ENCODE measurements at places on chromosomes 5 and 9.

- no peak for DNase-seq
Measured at GRCh38 chr5:21225223-21226064, 1237.4 kb upstream of the CDH18 start.

DNA sequence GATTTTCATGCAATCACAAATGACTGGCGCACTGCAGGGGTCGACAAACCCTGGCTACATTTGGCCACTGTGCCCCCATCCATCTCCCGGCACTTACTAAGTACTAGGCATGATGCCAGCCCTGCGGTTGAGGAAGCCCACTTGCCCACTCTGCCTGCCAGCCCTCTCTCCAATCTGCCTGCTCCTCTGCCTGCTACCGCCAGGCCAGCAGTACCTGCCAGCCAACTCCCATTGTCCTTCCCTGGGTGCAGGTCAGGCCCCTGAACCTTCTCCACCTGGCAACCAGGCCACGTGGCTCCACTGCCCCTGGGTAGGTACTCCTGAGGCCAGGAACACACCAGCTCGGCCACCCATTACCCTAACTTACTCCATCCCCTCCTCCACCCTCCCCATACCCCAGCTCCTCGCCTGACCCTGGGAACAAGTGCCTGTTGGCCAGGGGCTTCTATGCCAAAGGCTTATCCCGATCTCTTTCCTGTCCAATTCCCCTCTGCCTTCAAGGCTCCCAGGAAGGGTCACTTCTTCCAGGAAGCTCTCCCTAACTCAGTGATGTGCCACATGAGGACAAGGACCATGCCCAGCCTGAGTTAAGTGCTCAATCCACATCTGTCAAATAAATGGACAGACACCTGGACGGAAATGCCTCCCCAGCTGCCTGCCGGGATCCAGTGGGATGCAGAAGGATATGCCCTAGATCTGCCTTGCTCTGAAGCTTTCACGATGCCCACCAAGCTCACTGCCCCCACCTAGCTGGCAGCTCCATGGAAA lies 6.6 kb downstream of the EEIG1 start:
- DNase-seq = no peak

DNA sequence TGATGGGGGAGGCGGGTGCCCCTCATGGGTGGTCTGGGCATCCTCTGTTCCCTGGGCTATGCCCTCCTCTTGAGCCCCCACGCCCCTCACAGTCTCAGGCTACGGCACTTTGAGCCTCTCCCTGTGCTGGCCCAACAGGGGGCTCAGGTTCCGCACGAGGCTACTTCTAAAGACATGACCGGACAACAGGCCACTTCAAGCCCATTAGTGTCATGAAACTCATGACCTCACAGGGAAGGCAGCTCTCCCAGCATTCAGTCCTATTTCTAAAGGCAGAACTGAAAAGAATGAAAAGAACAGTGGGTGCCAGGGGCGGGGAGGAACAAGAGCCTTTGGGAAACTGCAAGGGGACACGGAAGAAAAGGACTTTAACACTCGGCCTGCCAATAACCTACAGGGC lies 45.0 kb downstream of the COL23A1 start:
- DNase-seq = no peak

- DNase-seq = no peak
Measured at GRCh38 chr9:70046274-70047070, 2.8 kb downstream of the MAMDC2 start.

GRCh38 chr9:70829591-70830265 lies 291.7 kb downstream of the TRPM3 start:
- no peak for DNase-seq

DNA sequence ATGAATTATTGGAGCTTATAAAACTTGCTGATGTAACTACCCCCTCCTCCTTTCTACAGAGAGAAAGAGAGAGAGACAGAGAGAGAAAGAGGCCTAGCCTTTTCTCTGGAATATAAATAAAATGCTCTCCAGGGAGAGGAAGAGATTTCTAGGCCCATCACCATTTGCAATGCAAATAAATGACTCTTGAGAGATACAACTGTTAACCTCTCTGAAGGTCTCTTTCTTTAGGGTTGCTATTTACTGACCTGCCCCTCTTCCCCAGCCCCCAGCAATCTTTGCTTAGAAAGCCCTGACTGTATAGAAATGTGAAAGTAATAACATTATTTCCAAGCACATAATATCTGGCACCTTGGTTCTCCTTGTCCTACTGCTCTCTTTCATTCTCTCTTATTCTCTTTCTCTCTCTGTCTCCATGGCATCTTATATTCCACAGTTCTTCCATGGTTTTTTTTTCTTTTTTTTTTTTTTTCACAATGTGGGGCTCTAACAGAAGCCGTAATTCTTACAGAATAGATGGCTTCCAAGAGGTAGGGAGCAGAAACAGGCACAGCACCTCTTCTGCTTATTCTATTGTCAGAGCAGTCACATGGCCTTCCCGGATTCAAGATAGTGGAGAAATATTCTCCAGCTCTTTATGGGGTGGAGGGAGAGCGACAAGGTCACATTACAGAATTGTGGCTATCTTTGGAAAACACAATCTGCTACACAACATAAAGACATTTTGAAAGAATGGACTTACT lies 1087.9 kb upstream of the NUDT12 start:
- no peak for DNase-seq

DNA sequence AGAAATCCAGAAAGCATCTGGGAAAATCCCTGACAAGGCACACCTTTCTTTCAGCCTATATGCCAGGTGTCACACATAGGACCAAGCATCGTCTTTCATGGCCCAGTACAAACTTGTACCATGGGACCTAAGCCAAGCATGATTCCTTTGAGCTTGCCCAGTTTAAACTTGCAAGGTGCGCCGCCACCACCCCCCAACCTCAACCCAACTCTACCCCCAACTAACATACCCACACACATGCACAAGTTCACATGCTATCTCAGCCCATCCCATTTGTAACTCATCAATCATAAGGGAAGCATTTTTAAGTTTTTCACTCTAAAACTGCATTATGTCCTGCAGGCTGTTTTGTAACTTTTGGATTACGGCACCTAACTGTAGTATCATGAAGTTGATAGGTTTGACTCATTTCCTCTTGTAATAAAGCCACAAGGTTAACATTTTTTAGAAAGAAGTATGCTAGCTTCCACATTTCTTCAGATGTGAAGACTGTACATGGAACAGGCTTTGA lies 145.9 kb upstream of the FST start:
- no peak for DNase-seq

GRCh38 chr5:90809311-90810056 lies 250.9 kb downstream of the ADGRV1 start:
- DNase-seq = no peak

DNA sequence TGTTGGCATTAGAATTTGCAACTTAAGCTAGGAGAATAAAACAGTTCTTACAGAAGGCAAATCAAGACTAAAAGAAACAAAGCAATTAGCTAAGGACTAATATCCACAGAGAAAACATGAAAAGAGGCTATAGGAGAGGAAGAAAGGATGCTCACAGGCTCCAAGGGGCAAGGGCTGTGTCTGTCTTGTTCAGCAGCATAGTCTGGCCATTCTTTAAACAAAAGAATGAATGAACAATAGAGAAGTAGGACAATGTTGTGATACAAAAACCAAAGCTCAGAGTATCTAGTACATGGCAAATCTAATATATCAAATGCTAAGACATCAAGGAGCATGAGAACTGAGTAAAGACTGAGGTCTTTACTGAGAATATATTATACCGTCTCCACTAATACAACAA lies 39.5 kb downstream of the PLPP1 start:
- no peak for DNase-seq

- no peak for DNase-seq
Measured at GRCh38 chr5:448061-448765, 5.2 kb downstream of the EXOC3 start.

DNA sequence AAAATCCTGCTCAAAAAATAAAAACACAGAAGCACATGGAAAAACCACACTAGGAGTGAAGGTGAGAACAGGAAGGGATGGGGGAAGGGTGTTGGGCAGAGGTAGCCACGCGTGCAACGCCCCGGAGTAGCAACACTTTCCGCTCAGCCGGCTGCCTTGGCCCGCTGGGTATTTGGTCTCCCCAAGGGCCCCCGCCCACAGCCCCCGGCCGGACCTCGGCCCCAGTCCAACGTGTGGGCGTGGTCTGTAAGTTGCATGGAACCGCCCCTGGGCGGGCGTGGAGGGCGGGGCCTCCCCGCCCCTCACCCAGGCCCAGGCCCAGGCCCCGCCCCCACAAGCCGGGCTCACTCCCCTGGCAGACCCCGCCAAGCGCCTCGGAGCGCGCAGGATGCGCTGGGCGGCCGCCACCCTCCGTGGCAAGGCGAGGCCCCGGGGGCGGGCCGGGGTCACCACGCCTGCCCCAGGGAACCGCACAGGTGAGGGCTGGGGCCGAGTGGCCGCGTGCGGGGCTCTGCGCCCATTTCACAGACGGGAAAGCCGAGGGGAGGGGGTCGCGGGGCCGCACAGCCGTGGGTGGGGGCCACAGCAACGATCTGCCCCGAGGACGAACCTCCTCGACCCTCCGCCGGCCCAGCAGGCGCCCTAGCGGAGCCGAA lies at the start of gene SUSD3:
SUSD3 (plus strand) TSS at position 347 of the 656 bp plus-strand sequence; CDS start at position 389, 42 bp downstream.
- DNase-seq = no peak

- DNase-seq = no peak
Measured at GRCh38 chr5:163309914-163310313, 127.5 kb upstream of the CCNG1 start.

DNA sequence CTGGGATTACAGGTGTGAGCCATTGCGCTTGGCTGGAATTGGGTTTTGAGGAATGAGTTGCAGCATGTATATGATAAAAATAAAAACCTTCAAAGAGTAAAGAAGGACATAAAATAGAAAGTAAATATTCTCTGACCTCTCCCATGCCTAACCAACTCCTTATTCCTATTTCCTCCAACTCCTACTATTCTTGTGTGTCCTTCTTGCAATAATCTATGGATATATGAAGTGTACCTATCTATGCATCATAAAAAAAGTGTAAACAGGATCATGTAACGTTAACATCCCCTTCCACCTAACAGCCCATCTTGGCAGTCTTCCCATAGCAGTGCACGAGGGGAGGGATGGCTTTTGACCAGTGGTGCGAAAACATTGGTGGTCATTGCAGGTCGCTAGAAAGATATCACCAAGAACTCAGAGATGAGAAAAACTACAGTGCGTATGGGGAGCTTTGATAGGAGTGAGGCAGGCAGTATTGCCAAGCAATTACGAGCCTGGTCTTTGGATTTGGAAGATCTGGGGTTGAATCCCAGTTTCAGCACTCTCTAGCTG lies 69.9 kb downstream of the PPARGC1B start:
- no peak for DNase-seq

- no peak for DNase-seq
Measured at GRCh38 chr5:9249231-9249630, 296.6 kb downstream of the SEMA5A start.

- DNase-seq = no peak
Measured at GRCh38 chr9:98215271-98215670, 22.8 kb upstream of the CORO2A start.

- no peak for DNase-seq
Measured at GRCh38 chr9:37025823-37026112, 8.3 kb downstream of the PAX5 start.
